ENCODE measurements at places on chromosomes 11 and 22.

DNA sequence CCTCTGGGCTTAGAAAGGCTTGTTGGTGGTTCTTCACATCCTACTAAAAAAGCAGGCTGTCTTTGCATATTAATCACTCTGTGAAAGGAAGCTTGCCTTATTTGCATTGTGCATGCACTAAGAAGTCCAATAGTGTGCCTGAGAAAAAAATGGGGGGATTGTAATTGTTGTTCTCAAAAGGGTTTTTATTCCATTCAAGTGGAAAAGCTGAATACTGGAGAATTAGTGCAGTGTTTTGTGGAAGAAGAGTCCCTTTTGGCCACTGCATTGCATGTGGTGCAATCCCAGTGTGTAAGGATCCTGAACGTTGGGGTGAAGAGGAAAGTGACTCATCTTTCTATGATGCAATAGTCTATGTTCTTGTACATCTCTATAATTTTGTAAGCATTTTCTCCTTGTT, 16.5 kb downstream of the NCAM1 start:
- DNase-seq: peak; percentile 68

DNA sequence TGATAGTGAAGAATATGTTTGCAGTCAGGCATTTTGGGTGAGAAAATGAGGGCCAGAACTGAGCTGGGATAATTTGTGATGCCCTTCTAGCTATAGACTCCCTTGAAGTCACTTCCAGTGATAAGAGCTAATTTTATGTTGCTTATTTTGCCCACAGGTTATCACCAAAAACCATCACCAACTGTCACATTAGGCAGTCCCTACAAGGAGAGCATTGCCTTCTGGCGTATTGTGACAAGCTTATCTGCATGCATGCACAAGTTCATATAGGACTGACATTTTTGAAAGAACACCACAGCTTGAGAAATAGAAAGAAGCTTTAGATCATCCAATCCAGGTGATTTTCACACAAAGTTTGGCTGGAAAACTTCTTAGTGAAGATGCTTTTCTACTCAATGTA, 735.3 kb upstream of the RAG2 start:
- DNase-seq: no peak

GRCh38 chr11:128135451-128135850, 451.9 kb downstream of the ETS1 start:
- DNase-seq: peak; percentile 2

DNA sequence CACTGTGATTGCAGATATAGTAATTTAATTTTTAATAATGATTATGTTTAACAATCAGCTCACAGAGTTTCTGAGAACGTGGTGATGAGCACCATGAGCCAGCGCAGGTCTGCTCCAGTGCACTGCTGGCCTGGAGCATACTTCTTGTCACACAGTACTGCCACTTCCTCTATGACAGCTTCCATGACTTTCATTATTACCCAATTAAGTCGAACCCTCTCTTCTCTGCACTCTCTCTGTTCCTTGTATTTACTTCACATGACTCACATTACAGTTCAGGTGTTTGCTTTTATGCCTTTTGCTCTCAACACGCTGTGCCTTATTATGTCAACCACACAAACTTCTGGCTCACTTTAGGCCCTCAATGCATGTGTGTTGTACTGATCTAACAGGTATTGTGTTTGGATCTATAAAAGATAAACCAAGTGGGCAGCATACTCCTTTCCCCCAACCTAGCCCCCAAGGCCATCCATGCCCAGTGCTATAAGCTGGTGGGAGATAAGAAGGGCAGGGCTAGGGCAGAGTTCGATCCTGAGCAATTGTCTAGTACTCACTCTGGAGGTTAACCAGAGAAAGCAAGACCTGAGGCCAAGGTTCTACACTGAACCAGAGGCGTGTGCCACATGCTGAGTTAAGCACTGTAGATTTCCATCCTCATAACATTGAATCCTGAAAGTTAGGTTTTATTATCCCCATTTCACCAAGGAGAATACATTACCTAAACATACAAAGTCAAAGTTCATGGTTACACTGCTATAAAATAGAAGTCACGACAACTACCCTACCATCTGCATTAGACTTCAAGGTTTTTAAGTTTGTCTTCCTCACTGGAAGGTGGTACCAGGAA, 356.5 kb downstream of the INSC start:
- DNase-seq: no peak

DNA sequence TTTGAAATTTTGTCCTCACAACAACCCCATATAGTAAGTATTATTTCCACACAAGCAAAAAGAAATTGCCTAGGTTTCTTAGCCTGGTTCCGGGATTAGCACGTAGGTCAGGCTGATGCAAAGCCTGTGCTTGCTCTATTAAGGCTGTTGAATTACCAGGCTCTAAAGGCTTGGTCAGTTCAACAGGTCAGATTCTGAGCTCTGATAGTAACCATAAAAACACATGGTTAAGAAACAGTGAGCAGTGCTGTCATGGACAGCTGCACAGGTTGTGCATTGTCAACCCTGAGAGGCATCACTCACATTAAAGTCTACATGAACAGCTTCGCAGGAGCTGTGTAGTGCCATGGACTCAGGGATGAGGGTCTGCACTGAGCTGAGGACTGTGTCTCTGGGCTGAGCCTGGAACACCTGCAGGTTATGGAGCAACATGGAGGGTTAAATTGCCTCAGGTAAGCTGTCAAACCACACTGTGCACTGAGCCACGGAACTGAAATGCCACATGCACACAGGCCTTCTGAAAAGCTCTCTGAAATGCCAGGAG, 98.0 kb downstream of the PIWIL4 start:
- no peak for DNase-seq
